ENCODE measurements at places on chromosomes 7 and 10.

- peak; percentile 45 for DNase-seq
Observed at GRCh38 chr7:115340828-115341227, 418.9 kb downstream of the MDFIC start.

DNA sequence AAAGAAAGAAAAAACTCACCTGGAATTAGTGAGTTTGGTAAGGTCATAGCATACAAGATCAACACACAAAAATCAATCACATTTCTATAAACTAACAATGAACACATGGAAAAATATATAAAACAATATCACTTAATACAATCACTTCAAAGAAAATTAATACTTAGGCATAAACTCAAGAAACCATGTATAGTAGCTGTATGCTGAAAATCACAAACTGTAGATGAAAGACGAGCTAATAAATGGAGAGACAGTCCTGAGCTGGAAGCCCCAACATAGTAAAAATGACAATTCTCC, 113.8 kb upstream of the RHEB start:
- DNase-seq, result no peak

- no peak for DNase-seq
Observed at GRCh38 chr10:36533861-36534260, 591.5 kb upstream of the ANKRD30A start.

GRCh38 chr7:28608731-28609130, 196.4 kb downstream of the CREB5 start:
- DNase-seq, result no peak

- DNase-seq, result no peak
Observed at GRCh38 chr7:142548978-142549377, 200.3 kb upstream of the PRSS1 start.

DNA sequence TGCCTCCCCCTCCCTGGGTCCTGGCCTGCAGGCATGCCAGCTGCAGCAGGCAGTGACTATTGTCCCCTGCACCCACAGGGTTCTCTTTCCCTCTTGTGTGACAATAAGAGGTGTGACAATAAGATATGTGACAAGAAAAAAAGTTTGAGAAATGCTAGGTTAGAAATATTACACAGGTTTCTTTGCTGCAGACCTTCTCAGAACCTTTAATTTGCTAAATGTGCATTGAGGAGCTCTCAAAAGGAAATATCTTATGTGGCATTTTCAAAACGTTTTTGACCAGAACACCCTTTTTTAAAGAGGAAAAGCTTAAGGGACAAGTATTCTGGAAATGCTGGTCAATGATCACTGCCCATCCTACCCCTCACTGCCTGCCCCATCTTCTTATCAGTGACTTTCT, 117.5 kb downstream of the COL13A1 start:
- DNase-seq, result no peak

- DNase-seq, result no peak
Observed at GRCh38 chr7:139758388-139758787, 19.4 kb downstream of the HIPK2 start.

- peak; percentile 46 for DNase-seq
Observed at GRCh38 chr10:30359373-30360206, 10.5 kb upstream of the MTPAP start.

- DNase-seq, result no peak
Observed at GRCh38 chr10:52561322-52561721, 211.3 kb downstream of the MBL2 start.

DNA sequence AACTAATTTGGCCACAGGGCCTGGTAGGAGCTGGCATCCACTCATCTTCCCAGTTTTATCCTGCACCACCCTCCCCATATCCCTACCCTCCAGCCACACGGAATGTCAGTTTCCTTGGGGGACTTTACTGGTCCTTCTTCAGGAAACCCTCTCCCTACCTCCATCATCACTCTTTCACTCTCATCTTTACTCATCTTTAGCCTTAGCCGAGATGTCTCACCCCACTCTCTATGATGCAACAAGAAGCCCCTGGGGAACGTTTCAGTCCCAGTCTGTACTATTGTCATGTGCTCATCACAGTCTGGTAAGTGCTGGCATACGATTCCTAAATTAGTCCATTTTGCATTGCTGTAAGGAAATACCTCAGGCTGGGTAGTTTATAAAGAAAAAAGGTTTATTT, 34.9 kb upstream of the TMEM248 start:
- no peak for DNase-seq

- DNase-seq, result no peak
Observed at GRCh38 chr7:117661328-117661727, 181.5 kb downstream of the CFTR start.

- DNase-seq, result no peak
Observed at GRCh38 chr10:87803831-87804230, 14.2 kb downstream of the ATAD1 start.

GRCh38 chr10:88923520-88923919, 29.1 kb downstream of the ACTA2 start:
- no peak for DNase-seq

GRCh38 chr10:80133206-80133605, 676 bp downstream of the PLAC9 start:
- no peak for DNase-seq

- no peak for DNase-seq
Observed at GRCh38 chr7:71900556-71900955, 511.6 kb downstream of the CALN1 start.

DNA sequence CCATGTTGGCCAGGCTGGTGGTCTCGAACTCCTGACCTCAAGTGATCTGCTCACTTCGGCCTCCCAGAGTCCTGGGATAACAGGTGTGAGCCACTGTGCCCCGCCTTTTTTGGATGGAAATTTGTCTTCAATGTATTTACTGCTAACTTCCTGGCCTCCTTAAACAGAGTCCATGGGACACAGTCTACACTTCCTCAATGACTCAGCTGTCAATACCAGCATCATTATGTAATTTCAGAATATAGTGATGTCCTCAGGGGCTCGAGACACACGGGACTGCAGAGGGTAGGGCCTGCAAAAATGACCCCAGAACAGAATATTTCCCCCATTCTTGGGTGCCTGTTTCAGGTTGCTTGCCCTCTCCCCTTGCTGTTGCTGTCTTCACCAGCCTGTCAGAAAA, 31.1 kb downstream of the CAMK2G start:
- DNase-seq, result no peak

- no peak for DNase-seq
Observed at GRCh38 chr7:141119187-141119586, 45.3 kb downstream of the TMEM178B start.

GRCh38 chr10:127587668-127588365, 38.7 kb downstream of the NPS start:
- DNase-seq, result no peak

GRCh38 chr7:114784177-114784576, 137.7 kb upstream of the MDFIC start:
- no peak for DNase-seq

DNA sequence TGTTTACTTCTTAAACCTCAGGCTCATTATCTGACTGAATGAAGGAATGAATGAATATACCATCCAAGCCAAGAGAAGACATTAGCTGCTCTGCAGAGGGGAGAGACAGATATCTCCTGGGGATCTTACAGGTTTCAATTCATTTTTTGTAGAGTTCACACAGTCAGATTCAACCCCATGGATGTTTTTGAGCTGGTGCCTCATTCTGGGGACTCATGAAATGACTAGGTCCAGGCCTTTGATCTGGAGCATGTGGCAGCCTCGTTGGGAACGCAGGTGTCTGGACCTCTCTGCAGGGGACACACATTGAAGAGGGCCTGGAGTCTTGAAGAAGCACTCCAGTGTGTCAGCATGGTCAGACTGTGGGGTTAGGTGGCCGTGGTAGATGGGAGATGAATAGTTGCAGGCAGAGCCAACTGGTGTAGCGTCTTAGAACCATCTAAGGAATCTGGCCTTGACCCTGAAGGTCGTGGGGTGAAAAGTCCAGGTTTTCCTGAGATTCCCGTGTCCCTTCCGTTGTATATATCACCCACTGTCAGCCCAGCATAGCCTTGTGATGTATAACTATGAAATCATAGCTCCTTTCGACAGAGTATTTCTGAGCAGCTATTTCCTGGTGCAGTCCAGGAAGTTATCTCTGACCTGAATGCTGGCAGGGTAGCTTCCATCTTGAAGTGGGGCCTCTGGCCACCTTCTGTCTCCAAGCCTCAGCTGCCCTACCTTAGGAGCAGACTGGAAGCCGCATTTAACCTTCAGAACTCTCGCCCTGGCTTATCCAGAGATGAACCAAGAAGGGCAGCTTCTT, 22.3 kb downstream of the BTBD16 start:
- DNase-seq, result no peak

GRCh38 chr10:19917751-19918478, 101.7 kb downstream of the PLXDC2 start:
- no peak for DNase-seq

- no peak for DNase-seq
Observed at GRCh38 chr7:133511252-133511651, 258.4 kb downstream of the EXOC4 start.

DNA sequence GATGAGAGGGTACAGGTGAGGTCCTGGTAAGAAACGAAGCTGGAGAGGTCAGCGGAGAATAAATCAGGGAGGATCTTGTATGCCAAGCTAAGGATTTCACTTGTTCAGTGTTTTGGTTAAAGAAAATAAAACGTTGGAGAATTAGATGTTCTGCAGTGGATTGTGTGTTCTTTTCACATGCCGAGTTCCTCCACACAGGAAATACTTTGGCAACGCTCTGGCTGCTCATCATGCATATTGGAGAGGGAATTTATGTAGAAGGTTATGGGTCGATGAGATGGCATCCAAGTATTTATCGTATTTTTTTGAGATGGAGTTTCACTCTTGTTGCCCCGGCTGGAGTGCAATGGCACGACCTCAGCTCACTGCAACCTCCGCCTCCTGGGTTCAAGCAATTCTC, 11.0 kb downstream of the RPS24 start:
- no peak for DNase-seq

DNA sequence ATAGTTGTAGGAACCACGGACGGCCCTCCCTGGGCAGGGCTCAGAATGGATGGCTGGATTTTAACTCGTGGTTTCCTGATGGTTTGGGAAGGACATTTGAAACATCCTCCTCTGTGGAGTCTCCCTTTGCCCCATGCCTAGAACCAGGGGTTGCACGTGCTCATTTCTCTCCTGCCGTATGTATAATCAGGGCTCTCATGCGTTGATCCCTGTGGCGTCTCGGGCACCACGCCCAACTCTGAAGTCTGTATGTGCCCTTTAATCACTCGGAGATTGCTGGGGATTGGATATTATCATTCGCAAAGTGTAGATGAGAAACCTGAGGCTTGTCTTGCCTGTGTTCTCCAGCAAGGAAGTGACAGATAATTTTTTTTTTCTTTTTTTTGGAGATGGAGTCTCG, 257.1 kb downstream of the CAMK1D start:
- DNase-seq, result no peak

GRCh38 chr7:2260820-2261219, 18.8 kb downstream of the NUDT1 start:
- no peak for DNase-seq

DNA sequence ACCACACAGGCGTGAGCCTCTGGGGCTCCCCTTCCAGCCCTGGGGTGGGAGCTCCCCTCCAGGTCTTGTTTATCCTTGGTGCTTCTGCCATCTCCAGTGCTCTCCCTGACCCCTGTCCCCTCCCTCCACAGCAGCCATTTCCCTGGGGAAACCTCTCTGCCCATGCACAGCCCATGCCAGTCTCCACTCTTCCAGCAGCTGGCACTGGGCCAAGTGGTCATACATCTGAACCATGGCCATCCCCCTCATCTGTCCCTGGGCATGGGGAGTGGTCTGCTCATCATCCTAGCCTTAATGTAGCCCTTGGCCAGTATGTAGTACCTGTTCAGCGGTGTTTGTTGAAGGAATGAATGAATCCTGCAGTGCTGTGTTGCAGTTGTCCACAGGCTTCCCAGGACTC, 172.4 kb upstream of the ZNF32 start:
- DNase-seq, result no peak

DNA sequence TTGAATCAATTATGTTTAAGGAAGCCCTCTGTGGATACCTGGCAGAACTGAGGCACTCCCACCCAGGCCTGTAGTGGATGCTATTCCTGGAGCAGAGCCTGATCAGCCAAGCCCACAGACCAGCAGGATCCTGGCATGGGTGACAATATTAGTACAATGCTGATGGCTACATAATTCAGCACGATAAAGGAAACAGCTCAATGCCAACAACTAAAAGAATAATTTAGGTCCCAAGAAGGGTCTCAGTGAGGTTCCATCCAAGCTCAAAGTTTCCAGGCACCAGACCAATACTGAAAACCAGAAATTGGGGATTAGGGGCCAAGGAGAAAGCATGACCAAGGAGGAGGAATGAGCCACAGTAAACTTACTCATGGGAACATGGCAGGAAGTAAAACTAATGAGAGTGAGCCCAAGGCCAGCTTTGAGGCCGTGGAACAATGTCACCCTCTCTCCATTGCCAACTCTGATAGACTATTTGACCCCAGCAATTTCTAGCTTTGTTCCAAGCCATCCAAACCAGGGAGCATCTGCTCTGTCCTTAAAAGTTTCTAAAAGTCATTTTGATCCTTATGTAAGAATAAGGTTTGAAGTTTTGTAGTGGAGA, 1082.4 kb downstream of the KCNMA1 start:
- no peak for DNase-seq

GRCh38 chr10:60286559-60286958, 103.1 kb downstream of the ANK3 start:
- no peak for DNase-seq

DNA sequence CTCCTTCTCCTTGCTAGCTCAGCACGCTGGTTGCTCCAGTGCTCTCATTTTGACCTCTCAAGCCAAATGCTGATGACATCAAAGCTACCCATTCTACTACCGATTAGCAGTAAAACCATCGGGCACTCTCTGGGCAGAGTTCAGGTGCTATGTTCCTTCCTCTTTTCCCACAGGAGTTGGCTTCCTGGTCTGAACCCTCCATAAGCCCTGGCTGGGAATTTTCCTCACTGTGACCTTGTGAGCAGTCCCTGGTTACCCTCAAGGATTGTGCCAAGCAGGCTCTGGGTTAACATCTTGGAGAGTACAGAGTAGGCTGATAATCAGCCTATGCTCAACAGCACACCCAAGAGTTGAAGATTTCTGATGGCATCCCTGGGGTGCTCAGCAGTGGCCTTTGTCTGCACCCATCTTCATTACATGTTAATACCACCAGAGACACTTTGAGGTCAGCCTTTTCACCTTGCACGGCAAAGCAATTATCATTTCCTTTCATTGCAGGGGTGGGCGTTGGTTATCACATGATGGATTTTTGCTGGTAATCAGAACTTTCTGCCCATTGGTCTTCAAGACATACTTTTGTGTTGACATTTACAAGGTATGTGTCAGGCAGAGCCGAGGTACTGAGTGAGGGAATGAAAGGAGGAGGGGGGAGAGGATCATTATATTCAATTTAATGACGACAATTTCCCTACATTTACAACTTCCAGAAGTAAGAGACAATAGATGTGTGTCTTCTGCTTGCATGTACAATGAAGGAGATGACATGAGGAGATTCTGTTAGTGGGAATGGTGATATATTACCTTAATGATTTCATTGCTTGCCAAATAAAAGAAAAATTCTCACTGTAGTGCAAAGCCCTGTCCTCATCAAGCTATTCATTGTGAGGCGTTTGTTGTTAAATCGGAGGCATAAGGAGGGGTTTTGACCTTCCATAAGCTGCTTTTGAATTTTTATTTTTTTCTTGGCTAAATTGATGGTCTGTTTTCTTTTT, 452.0 kb downstream of the LRMDA start:
- DNase-seq, result no peak

Data from NCI-H460 (cell line).